ENCODE measurements at places on chromosomes 5 and 9. TPM values are rescaled to one million over a fixed set of nuclear protein-coding genes. Genes with fewer than 3 reads are reported as not detected.

- H3K27me3 ChIP-seq: no peaks in the 10 kb centered on the region
- DNase-seq: no peak
- H3K4me1 ChIP-seq: peaks cover 13% of the 10 kb centered on the region
- H3K36me3 ChIP-seq: no peaks in the 10 kb centered on the region
Observed at GRCh38 chr5:95641741-95642220, 4.8 kb upstream of the RFESD start.

- H3K36me3 ChIP-seq: no peaks in the 10 kb centered on the region
- H3K27ac ChIP-seq: no peak overlapping the region
- H3K4me1 ChIP-seq: no peaks in the 10 kb centered on the region
Observed at GRCh38 chr9:96045811-96046210, 170.3 kb downstream of the ERCC6L2 start.

DNA sequence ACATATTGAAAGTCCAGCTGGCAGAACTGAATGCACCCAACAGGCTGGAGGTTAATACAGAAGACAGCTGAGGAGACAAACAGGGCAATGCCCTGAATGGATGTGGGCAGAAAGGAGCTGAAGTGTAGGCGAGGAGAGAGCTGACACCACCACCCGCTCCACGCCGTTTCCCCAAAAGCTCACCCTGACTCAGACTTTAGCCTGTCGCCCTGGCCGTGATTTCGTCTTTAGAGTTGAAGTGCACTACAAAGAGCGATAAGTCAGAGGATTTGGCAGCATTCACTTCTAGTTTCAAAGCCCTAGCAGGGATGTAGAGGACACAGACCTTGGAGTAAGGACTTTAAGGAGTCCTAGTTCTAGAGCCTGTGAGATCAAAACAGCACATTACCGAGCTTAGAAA is 2.2 kb upstream of the ERAP1 start:
- H3K36me3 ChIP-seq: no peaks in the 10 kb centered on the region
- no peak overlapping the region for H3K4me3 ChIP-seq
- H3K27me3 ChIP-seq: no peaks in the 10 kb centered on the region
- DNase-seq: no peak
- H3K27ac ChIP-seq: no peak overlapping the region

DNA sequence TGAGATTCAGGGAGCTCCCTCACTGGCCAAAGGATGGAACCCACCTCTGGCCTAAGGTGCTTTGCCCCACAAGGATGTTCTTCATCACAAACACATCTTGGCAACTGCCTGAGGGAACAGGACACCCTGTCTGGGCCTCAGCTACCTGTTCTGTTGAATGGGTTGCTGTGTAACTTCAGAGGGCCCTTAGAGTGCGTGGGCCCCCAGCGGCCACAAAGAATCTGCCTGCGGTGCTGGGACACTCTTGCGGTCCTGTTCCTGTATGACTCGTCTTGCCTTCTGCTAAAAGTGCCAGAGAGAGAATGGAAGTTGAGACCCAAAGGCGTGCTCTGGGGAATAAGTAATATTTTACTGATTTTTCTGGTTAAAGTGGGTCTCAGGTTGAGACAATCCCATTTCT is 14.1 kb upstream of the RPL26L1 start:
- no peak overlapping the region for H3K27ac ChIP-seq
- H3K36me3 ChIP-seq: no peaks in the 10 kb centered on the region

GRCh38 chr9:131733541-131734061 is 6.3 kb downstream of the RAPGEF1 start:
- DNase-seq: no peak
- H3K27me3 ChIP-seq: no peaks in the 10 kb centered on the region
- H3K4me3 ChIP-seq: no peak overlapping the region
- peaks cover 82% of the 10 kb centered on the region for H3K4me1 ChIP-seq
- peak overlapping the region; percentile 88 for H3K27ac ChIP-seq

GRCh38 chr5:174418809-174419539 is 305.4 kb upstream of the MSX2 start:
- no peaks in the 10 kb centered on the region for H3K27me3 ChIP-seq
- no peak for DNase-seq
- H3K4me3 ChIP-seq: peak overlapping the region; percentile 31
- H3K4me1 ChIP-seq: peaks cover 8% of the 10 kb centered on the region
- no peaks in the 10 kb centered on the region for H3K36me3 ChIP-seq

COL15A1 gene
- total RNA-seq: 0.10 TPM

NRARP gene
- 16.9 TPM for total RNA-seq

All from Panc1 (cell line).